Smooth muscle cell of trachea (primary cell): ENCODE measurements at places on chromosomes 5 and 9. TPM values are rescaled to one million over a fixed set of nuclear protein-coding genes. Genes with fewer than 3 reads are reported as not detected.

Gene TMEM8B
- total RNA-seq, result 6.5 and 7.4 TPM in 2 replicates

Gene PCDHGC3
- 94.1 and 137 TPM in 2 replicates for total RNA-seq

Gene LURAP1L
- total RNA-seq, result 41.6 and 63.7 TPM in 2 replicates

Gene WWC1
- 0.58 and 2.3 TPM in 2 replicates for total RNA-seq

Gene SPTAN1
- total RNA-seq, result 381 and 452 TPM in 2 replicates

Gene LCN6
- not detected in 2 replicates for total RNA-seq

Gene PCDHGA10
- 13.8 and 14.7 TPM in 2 replicates for total RNA-seq

Gene ERCC6L2
- total RNA-seq, result 70.0 and 97.6 TPM in 2 replicates

Gene CXCL14
- 0.33 TPM in 1 of 2 replicates, not detected in the other for total RNA-seq

Gene ARID3C
- total RNA-seq, result not detected in 2 replicates

Gene SMIM33
- total RNA-seq, result not detected in 2 replicates

Gene CEP78
- total RNA-seq, result 8.9 and 23.9 TPM in 2 replicates

Gene IL7R
- total RNA-seq, result 1.3 and 2.2 TPM in 2 replicates

Gene FOXD4
- 0.17 TPM in 1 of 2 replicates, not detected in the other for total RNA-seq

Gene TAF11L6
- not detected in 2 replicates for total RNA-seq

Gene PCDHA6
- total RNA-seq, result 0.44 and 0.50 TPM in 2 replicates

Gene ALDOB
- not detected in 2 replicates for total RNA-seq

Gene PHF24
- under 0.01 TPM in 1 of 2 replicates, not detected in the other for total RNA-seq

Gene KIF20A
- 12.2 and 108 TPM in 2 replicates for total RNA-seq

Gene ROPN1L
- total RNA-seq, result 0.29 and 0.66 TPM in 2 replicates

Gene ZNF462
- total RNA-seq, result 17.0 and 19.0 TPM in 2 replicates

Gene IL17B
- total RNA-seq, result not detected in 2 replicates

Gene SLCO4C1
- total RNA-seq, result not detected in 2 replicates

Gene EPB41L4A
- 0.29 and 0.33 TPM in 2 replicates for total RNA-seq

Gene SPACA9
- total RNA-seq, result 3.5 and 7.6 TPM in 2 replicates

Gene NTNG2
- total RNA-seq, result 2.0 and 4.8 TPM in 2 replicates

Gene ARHGEF39
- 0.50 and 2.9 TPM in 2 replicates for total RNA-seq

Gene SIGMAR1
- total RNA-seq, result 71.1 and 88.0 TPM in 2 replicates

Gene PLPP7
- total RNA-seq, result 9.3 and 13.2 TPM in 2 replicates

Gene DBN1
- 125 and 183 TPM in 2 replicates for total RNA-seq

Gene NR5A1
- not detected in 2 replicates for total RNA-seq

Gene ZNG1F
- total RNA-seq, result 3.5 and 7.0 TPM in 2 replicates

Gene NDOR1
- 5.1 and 6.8 TPM in 2 replicates for total RNA-seq
